Type B pancreatic cell (in vitro differentiated cells): ENCODE measurements at places on chromosomes 13 and 19.

- no peak for DNase-seq
These were observed 149.8 kb upstream of the TMTC4 start for GRCh38 chr13:100824366-100824765.

- DNase-seq, result no peak
These were observed 15.0 kb downstream of the SAFB2 start for GRCh38 chr19:5607318-5608275.

GRCh38 chr19:21749090-21749489, 18.3 kb downstream of the ZNF100 start:
- no peak for DNase-seq

GRCh38 chr13:73542446-73542845, 483.6 kb downstream of the KLF5 start:
- no peak for DNase-seq

DNA sequence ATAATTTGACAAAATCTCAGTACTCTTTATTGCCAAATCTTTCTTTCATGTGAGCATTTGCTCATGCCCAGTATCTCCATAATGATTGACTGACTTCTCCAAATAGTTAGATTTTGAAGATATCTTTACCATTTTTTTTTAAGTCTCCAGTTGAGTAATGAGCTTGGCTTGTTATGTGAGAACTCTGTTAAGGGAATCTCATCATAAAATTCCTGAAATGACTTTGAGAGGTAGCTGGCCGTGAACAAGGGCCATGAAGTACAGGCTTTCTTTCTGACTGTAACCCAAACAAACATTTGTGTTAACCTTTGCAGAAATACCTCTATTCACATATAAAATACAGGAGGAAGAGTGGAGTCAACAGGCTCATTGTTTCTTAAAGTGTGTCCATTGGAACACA, 449.7 kb downstream of the IRS2 start:
- DNase-seq, result no peak

GRCh38 chr19:1374250-1374577, 9.5 kb upstream of the NDUFS7 start:
- no peak for DNase-seq

- DNase-seq, result no peak
These were observed 624.0 kb upstream of the GPC6 start for GRCh38 chr13:92602560-92602959.
